Parietal lobe (tissue), 2 donors: ENCODE measurements at places on chromosomes 6 and 20. TPM values are rescaled to one million over a fixed set of nuclear protein-coding genes. Genes with fewer than 3 reads are reported as not detected.

CNKSR3 gene
- 5.0 TPM for total RNA-seq

DNAH8 gene
- under 0.01 TPM for total RNA-seq

TOMM6 gene
- 30.4 TPM for total RNA-seq

CTAGE9 gene
- not detected for total RNA-seq
